ENCODE measurements at places on chromosomes 11 and 22. TPM values are rescaled to one million over a fixed set of nuclear protein-coding genes. Genes with fewer than 3 reads are reported as not detected.

DNA sequence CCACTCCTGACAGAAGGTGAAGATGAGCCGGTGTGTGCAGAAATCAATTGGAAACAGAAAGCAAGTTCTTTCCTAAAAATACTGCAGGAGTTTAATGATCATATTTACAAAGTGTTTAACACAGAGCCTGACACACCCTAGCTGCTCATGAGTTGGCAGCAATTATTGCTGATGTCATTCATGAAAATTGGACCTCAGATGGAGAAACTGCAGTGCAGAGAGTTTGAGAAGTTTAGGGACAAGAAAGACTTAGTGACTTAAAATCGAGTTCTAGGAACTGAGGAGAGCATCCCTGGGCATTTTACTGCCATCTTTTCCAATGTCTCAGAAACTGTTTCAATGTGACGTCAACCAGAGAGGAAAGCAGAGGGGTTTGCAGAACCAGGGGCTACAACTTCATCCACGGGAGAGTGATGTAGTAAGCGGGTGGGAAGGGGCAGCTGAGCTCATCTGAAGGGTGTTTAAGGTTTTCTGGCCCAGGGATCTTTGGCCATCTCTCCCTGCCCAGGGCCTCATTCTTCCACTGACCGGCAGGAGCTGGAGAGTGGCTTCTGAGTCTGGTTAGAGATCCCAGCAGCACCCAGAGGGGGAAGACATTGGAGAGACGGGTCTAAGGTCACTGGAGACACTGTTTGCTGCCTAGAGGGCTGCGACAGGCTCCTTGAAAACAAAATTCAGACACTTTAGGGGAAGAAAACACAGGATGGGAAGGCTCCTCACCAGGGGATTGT is 21.1 kb upstream of the IGLL5 start:
- no peak for DNase-seq

- no peak for DNase-seq
Observed at GRCh38 chr11:72778535-72779494, 15.0 kb downstream of the STARD10 start.

- DNase-seq: no peak
Observed at GRCh38 chr11:62879235-62879978, 1.3 kb upstream of the SLC3A2 start.

DNA sequence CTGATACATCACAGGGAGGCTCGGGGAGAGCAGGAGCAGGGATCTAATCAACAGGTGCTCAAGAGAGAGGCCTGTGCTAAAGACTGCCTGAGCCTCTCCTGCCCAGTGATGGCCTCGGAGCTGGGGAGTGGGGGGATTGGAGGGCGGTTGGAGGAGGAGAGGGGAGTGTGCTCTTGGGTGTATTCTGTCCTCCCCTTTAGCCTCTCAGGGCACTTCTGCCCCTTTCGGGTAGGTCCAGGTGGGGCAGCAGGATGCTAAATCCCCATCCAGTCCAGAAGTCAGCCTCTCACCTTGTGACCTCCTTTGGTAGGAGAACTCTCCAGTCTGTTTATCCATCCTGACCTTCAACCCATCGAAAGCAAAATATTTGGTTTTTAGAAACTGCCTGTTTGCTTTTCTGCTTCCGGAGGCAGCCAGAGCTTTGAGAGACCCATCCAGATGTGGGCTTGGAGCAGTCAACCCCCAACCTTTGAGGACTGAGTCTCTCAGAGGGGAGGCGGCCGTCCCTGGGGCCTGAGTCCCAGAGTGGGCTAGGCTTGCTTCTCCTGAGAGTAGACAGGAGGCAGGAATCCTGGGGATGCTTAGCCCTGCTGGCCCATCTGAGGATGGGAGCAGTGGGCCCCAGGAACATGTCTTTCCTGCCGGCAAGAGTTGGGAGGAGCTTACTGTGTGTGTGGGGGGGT is 105.2 kb upstream of the SYT13 start:
- no peak for DNase-seq

DNA sequence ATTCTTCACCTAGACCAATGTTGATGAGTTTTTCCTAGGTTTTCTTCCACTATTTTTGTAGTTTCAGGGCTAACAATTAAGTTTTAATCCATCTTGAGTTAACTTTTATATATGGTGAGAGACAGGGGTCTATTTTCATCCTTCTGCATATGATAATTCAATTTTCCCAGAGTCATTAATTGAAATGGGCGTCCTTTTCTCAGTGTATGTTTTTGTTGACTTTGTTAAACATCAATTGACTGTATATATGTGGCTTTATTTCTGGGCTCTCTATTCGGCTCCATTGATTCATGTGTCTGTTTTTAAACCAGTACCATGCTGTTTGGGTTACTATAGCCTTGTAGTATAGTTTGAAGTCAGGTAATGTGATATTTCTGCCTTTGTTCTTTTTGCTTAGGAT is 282.1 kb downstream of the INSC start:
- DNase-seq: no peak

GRCh38 chr22:36922711-36923110 is 9.3 kb downstream of the CSF2RB start:
- no peak for DNase-seq

- no peak for DNase-seq
Observed at GRCh38 chr11:44978274-44978960, 27.7 kb upstream of the TP53I11 start.

DNA sequence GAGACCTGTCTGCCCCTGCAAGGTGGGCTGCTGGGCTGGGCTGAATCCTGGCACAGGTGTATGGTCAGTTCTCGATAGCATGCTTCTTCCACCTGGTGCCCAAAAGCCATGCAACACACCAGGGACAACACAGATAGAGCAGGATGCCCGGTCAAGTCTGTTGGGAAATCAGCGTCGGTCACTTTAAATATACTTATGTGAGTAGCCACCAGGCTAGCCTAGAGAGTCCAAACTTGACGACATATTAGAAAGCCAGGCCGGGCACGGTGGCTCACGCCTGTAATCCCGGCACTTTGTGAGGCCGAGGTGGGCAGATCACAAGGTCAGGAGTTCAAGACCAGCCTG is 8.9 kb downstream of the C1QTNF6 start:
- no peak for DNase-seq

DNA sequence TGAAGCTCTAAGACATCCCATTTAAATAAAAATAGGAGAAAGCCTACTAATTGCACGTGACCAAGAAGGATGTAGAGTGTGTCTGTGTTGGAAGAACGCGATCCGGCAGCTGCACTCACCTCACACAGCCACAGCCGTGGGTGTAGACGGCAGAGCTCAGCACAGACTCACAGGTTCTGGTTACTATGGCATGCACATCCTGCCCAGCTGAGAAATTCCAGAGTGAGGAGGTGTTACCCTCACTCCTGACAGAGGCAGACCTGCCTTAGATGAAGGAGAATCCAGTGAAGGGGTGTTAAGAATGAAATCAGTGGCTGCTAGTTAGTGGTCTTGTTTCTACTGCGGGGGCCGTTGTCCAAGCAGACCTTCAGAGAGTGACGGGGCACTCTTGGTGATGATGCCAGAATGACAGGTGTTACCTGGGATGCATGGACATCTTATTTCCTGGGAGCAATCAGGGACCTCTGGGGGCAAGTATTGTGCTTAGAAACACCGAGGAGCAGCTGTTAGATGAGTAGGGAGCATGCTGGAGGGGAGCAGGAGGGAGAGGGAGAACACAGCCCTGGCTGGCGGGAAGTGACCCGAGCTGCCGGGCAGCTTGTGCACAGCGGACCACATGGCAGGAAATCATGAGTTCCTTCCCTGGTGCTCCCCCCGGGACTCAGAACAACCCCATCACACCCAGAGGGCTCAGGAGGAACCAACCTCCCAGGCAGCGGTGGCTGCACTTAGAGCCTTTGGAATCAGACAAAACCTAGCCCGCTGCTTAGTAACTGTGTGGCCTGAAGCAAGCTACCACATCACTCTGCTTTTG is 12.3 kb downstream of the KCNJ5 start:
- no peak for DNase-seq

DNA sequence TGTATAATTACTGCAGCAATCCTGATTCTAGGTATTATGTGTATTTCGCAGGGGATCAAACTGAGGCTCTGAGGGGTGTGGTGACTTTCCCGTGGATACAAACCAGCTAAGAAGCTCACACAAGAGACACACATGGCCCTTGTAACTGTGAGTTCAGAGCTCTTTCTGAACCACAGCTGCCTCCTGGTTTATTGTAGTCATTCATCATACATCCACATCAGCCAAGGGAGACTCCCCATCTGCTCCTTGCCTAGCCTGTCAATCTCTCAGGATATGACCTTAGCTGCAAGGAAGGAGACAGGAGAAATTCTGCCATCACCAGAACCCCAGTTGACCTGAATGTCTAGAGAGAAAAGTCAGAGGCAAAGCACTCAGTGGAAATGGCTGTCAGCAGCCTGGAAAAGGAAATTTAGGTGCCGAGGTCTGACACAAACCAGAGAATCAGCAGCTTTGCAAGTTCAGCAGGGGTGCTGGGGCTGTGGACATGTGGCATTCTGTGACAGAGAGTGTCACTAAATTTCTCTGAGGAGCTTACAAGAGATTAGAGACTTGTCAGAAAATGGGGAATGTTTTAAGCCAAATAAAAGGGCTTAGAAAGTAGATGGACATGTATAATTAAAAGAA is 209.5 kb downstream of the AASDHPPT start:
- DNase-seq: no peak

Gene TEX54
- total RNA-seq: not detected

Gene SLC22A9
- not detected for total RNA-seq

Gene CCDC89
- not detected for total RNA-seq

Gene TRPT1
- 58.8 TPM for total RNA-seq

Gene IL17REL
- total RNA-seq: 0.34 TPM

Data from WTC11 (cell line).